Left kidney (tissue), 8 donors: ENCODE measurements at places on chromosomes 7 and 10.

GRCh38 chr10:88292185-88292514 is 291.0 kb downstream of the RNLS start:
- no peak for DNase-seq

GRCh38 chr10:131399981-131400380 is 88.5 kb upstream of the TCERG1L start:
- no peak for DNase-seq

- no peak for DNase-seq
Observed at GRCh38 chr10:73039635-73040034, 57.0 kb downstream of the P4HA1 start.

GRCh38 chr7:130831817-130832481 is 97.9 kb upstream of the KLF14 start:
- peak; percentile 30 for DNase-seq

- DNase-seq: no peak
Observed at GRCh38 chr7:76506081-76506440, 4.3 kb upstream of the UPK3B start.
